ENCODE measurements at places on chromosomes 3 and 15. TPM values are rescaled to one million over a fixed set of nuclear protein-coding genes. Genes with fewer than 3 reads are reported as not detected.

GRCh38 chr3:18650731-18651130, 225.6 kb upstream of the SATB1 start:
- DNase-seq, result no peak

Gene ATP2C1
- total RNA-seq, result 46.5 TPM

DNA sequence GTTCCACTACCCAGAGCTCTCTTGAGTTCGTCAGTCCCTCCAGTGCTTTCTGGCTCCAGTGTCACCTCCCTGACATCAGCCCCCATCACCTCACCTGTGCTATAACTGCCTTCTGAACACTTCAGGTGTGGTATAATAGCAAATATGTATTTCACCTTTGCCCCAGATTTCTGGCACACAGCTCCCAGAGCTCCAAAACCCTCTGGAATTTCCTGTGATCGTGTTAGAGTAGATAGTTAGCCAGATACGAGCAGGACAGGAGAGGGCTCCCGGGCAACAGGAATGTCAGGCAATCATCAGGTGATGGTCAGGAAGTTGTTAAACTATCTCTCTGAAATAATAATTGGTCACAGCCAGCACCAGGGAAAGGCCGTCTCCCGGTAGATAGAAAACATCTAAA, 22.6 kb upstream of the LIMD1 start:
- no peak for DNase-seq

Gene RLBP1
- total RNA-seq, result not detected

Gene BFSP2
- not detected for total RNA-seq

DNA sequence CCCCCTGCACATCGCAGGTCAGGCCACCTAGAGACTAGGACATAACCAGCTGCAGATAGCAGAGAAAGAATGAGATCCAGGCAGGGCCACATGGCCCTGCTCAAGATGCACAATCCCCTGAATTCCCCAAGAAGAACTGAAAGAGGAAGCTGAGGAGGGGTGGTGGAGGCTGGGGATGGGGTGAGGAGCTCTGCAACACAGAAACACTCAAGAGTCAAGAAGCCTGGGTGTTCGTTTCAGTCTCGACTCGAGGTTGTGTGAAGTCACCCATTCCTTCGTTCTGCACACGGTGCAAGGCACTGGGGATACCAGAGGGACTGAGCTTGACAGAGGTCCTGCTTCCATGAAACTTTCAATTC, 62.0 kb downstream of the TLE3 start:
- DNase-seq, result no peak

- DNase-seq, result no peak
These were observed 60.5 kb upstream of the ACTC1 start for GRCh38 chr15:34855893-34856292.

DNA sequence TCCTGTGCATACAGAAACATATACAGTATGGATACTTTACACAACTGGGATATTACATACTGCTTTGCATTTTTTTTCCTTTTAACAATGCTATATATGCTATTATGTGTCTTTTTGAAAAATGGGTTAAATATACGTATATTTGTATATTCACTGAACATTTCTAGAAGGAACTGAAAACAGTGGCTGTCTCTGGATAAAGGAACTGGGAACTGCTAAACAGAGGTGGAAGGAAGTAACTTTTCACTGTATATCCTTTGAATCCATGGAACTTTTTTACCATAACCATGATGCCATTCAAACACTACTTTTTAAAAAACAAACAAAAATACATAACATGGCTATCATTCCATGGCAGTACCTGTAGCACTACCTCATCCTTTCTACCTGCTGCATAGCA, 1.8 kb downstream of the MTFMT start:
- DNase-seq, result no peak

Gene RTP3
- total RNA-seq, result not detected

All from posterior vena cava (tissue), 2 donors.